ENCODE measurements at places on chromosomes 6 and 20.

DNA sequence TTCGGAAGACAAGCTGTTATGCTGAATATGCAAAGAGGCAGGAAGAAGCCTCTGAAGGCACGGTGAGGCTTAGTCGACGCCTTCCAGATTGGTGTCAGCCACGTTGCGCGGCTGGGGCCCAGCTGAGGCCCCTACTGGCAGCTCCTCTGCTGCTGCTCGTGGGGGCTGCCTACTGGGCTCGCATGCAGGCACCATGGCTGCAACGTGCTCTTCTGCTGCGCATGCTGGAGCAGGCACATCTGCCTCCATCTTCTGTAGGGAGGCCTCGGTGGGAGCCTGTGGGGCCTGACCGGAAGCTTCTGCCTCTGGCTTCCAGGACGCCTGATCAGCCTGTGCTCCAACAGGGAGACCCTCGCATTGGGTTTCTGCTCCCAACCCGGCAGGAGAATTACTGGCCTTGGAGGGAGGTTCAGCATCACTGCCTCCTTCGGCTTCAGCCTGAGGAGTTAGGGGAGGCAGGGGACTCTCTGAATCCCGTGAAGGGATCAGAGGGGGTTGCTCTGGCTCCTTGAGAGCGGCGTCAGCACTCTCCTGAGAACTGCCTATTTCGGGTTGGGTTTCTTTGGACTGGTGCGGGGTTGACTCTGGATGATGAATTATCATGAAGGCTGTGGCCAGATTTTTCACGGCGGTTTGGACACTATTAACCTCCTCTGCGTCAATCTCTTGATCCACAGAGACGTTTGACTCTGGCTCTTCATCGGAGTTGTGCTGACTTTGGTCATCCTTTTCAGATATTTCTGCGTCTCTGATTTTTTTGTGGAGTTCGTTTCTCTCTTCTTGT, 49.1 kb downstream of the TXLNB start:
- no peak for DNase-seq

- no peak for DNase-seq
Measured at GRCh38 chr6:158758451-158758860, 60.7 kb downstream of the EZR start.

DNA sequence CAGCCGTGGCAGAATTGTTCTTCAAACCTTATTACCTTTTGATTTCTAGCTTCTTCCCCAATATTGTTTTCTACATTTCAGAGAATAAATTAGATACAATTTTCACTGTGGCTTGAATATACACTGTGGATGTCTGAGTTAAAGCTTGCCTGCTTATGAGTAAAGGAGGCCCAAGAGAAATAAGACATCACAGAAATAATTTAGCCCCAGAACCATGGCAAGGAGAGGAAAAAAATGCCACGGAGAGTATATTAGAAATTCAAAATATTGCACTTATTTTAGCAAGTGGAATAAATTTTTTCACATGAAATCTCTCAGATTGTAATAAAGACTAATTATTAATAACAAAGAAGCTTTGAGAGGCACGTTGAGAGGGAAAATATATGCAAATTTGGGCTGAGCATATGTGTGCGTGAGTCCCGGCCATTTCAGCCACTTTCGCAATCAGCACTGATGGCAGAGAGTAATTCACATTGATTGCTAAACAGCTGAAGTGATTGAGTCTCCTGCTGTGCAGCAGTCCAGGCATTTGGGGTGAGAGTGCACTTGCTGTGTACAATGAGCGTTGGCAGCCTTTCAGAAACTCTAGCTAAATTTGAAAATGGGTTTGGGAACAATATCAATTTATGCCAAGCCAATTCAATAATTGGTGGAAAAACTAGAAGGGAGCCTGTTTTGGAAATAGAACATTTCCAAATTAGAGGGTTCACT, 596.0 kb downstream of the EPM2A start:
- DNase-seq, result no peak

- no peak for DNase-seq
Measured at GRCh38 chr6:144185133-144185836, 35.0 kb downstream of the STX11 start.

- peak; percentile 34 for DNase-seq
Measured at GRCh38 chr20:49590163-49591017, 22.5 kb upstream of the PTGIS start.

GRCh38 chr20:10501402-10501801, 66.3 kb downstream of the SLX4IP start:
- DNase-seq, result peak; percentile 15

DNA sequence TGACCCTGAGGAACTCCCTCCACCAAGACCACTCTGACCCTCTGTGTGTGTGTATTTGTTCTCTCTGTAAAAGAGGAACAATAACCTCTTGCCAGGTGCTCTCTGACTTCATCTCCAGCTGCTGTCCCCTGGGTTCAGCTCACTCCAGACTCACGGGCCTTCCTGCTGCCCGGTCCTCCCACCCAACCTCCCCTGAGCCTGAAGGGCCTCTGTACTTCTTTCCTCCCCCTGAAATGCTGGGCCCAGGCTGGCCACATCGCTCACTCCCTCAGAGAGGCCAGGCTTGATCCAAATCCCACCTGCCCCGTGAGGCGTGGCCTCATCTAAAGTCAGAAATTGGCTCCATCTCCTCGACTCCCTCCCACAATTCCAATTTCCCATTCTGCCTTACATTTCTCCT, 202.4 kb downstream of the PRKN start:
- no peak for DNase-seq

GRCh38 chr6:47132724-47133123, 90.6 kb upstream of the ADGRF1 start:
- DNase-seq, result no peak

DNA sequence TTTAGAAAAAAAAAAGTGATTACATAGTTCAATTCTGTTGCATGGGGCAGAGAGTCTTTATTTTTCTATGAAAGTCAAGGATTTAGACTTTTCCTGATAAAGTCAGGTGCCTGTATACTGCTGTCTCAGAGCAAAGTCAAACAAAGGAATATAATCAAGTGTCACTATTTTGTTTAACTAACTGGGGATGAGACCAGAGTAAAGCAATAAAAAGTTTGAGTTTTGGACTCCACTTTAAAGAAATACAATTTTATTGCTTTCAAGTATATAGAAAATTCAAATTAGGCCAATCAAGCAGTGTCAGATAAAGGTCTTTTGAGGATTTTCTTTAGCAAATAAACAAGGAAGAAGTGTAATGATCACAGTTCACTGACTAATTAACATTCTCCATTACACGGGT, 48.7 kb upstream of the MYLIP start:
- DNase-seq, result no peak

- DNase-seq, result no peak
Measured at GRCh38 chr6:122998403-122998975, 2.5 kb downstream of the CLVS2 start.

GRCh38 chr6:12324099-12324498, 33.9 kb downstream of the EDN1 start:
- no peak for DNase-seq

DNA sequence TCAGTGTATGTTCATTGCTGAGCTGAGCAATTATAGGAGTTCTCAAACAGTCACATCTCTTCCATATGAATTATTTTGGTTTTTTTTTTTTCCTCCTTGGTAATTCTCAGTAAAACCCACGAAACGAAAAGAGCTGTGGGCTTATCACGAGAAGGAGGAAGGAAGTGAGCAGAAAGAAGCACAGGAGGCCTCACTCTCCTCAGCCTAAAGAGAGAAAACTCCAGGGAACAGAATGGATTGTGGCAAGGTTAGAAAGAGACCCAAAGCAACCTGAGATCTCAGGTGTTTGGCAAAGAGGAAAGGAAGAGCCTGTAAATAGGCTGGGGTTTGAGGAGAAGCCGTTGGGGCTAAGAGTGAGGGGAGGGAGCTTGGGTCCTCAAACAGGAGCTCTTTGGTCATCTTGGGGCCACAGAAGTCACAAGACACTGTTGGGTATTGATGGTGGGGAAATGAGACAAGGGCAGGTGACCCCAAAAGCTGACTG, 67.8 kb upstream of the CITED2 start:
- DNase-seq, result no peak

DNA sequence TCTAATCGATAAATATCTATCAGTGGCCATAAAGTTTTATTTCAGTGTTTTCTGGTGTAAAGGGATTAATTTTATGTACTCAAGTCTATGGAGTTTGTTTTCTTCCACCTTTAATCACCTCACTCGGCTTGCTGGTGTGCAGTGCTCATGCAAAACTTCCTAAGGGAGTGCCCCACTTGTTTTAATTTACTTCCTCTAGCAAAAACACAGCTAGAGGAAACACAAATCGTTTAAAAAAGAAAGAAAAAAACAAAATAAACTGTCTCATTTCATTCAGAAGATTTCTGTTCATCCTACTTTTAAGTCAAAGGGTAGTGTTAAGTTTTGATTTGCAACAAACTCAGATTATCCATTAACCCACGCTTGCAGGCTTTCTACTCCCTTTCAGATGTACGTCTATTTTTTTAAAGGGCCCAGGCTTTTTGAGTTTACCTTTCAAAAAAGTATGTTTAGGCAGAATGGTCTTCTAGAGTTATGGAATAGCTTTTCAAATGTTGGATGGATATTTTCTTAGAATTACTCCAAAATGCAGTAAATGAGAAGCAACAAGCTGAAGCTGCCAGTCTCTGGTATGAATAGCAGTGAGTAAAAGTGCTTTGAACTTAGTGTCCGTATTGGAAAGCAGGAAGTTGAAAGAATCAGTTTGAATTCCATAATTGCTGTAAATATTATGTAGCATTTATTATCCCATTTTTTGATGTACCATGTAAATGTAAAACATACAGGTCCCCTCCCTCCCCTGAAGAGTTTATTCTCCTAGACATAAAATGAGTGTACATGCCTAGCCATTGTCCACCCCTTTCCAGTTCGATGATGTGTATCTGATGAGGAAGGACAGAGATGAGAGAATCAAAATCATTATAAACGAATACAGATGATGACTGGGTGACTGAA, 113.3 kb downstream of the SLC16A10 start:
- DNase-seq, result no peak

- DNase-seq, result no peak
Measured at GRCh38 chr6:156697225-156697830, 79.8 kb upstream of the ARID1B start.

DNA sequence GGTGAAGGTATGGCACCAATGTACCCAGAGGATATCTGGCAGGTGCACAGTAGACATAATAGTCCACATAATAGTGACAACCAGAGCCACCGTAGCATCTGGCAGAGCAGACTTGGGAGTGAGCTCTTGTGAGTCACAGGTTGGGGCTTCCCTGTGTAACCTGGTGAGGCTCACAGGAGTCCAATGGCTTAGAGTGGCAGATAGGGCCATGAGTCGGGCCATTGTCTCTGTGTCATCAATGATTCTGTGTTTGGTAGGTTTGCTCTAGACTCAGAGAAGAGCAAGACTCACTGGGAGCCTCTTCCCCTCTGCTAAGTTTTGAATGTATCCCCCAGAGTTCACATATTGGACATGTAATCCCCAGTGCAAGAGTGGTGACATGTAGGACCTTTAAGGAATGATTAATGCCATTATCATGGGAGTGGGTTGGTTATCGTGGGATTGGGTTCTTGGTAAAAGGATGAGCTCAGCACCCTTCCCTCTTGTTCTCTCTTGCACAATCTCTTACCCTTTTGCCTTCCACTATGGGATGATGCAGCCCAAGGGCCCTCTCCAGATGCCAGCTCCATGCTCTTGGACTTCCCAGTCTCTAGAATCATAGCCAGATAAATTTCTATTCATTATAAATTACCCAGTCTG, 22.6 kb upstream of the SIRPA start:
- DNase-seq, result peak; percentile 41

- DNase-seq, result no peak
Measured at GRCh38 chr20:56833427-56833826, 204.3 kb downstream of the TFAP2C start.

- no peak for DNase-seq
Measured at GRCh38 chr20:38108986-38109541, 56.0 kb downstream of the TGM2 start.

DNA sequence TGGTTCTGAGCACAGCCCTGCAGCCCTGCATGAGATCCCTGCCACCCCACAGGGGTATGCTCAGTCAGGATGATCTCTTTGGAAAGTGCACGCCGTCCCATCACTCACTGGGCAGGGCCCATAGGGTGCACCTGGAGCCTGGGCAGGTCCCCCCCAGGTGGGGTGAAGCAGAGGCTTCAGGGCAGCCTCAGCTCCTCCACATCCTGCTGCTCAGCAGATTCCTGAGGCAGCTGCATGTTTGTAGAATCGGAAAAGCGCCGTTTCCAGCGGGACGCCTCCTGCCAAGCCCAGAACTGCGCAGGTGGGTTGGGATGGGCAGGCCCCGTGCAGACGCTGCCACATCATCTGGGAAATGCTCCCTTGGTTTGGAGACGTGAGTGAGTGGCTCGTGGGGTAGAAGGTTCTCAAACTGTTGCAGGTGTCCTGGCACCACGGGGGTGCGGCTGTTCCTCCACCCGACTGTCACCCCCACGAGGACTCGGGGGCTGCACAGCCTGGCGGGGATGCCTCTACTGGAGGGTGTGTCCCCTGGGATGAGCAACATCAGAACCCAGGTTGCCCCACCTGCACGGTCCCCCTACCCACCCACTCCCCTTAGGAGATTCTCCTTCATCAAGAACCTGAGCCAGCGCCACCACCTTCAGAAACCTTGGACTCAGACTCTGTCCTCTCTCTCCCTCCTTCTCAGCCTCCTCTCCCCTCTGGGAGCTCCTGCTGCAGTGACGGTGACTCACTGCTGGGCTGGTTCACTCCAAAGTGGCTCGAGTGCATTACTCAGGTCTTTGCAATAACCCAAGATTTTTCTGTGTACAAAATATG, 334.1 kb downstream of the TAF4 start:
- no peak for DNase-seq

GRCh38 chr20:32404017-32404416, 45.9 kb downstream of the ASXL1 start:
- no peak for DNase-seq

GRCh38 chr6:456358-456867, 64.9 kb downstream of the IRF4 start:
- no peak for DNase-seq
